ENCODE measurements at places on chromosomes 1 and 21. TPM values are rescaled to one million over a fixed set of nuclear protein-coding genes. Genes with fewer than 3 reads are reported as not detected.

The RSRP1 gene
- 18.9 TPM for total RNA-seq

The PDE9A gene
- total RNA-seq, result 1.1 TPM

The HJV gene
- not detected for total RNA-seq

The LAMC2 gene
- 21.5 TPM for total RNA-seq

The ADGRL2 gene
- total RNA-seq, result 11.2 TPM

The CHIA gene
- total RNA-seq, result not detected

The OR2T5 gene
- total RNA-seq, result not detected

The BACE2 gene
- 21.6 TPM for total RNA-seq

The MAEL gene
- total RNA-seq, result not detected

The AIRE gene
- total RNA-seq, result not detected

The LORICRIN gene
- not detected for total RNA-seq

The PTPRC gene
- not detected for total RNA-seq

Measured in A549 treated with CORT108297 at 1 μM for 4 hours (cell line).